ENCODE measurements at places on chromosomes 3 and 15.

- no peak for DNase-seq
Observed at GRCh38 chr15:64131547-64131946, 20.0 kb upstream of the SNX22 start.

DNA sequence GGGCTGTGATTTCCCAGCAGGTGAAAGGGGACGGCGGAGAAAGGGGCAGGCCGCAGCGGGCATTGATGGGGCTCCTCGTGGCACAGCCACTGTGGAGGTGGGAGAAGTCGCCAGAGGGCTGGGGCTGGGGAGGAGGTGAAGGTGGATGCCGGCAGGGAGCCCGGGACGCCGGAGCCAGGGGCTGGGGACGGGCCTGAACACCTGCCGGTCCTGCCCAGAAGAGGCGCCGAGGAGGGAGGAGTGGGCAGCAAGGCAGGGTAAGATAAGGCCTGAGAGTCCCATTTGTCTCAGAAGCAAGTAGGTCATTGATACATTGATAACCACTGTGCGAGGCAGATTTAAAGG is 571 bp upstream of the RARRES1 start:
- no peak for DNase-seq

DNA sequence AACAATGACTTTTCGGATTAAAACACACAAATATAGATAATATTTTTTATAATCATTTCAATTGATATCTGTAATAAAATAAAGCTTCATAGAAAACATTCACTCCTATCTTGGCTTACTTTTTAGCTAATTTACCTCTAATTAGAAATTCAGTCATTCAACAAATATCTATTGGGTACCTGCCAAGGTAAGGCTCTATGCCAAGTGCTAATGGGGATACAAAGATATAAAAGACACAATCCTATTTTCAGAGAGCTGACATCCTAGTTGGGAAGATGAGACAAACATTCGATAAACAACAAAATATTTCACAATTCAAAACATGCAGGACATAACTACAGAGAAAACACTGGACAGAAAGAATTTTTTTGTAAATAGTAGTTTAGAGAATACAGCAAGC is 63.3 kb downstream of the ULK4 start:
- DNase-seq: no peak

DNA sequence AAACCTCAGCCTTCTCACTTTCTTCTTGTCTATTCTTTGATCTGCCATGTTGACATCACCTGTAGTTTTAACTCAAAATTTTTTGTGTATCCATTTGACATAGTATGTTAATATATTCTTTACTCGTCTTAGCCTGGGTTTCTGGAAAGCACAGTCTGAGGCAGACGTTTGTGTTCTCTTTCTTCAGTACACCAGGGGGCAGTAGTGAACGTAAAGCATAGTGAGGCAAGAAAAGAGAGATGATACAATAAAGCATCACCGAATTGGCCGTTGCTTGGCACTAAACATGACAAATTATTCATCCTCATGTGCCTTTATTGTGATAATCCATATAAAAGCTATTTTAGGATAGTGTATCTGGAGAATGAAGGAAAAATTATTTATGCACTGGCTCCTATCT is 141.0 kb upstream of the MYRIP start:
- DNase-seq: no peak

GRCh38 chr15:38005953-38006808 is 71.7 kb downstream of the TMCO5A start:
- no peak for DNase-seq

GRCh38 chr3:45178183-45179023 is 32.2 kb upstream of the CDCP1 start:
- no peak for DNase-seq

DNA sequence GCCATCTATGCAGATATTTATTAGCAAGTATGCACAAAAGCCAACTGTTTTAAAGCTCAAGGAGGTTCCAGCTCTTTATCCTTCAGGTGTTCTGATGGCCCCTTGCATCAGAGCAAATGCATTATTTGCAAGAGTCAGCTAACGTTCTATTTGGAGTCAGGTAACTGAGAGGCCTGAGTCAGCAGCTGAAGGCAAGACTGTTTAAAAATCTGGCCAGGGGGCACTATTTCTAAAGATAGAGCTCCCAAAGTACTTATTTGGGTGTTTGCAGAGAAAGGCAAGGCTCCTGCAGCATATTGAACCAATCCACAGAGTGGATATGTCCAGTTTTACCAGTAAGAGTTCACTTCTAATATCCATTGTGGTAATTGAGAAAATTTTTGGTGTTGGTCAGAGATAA is 146.1 kb downstream of the LRTM1 start:
- DNase-seq: no peak

DNA sequence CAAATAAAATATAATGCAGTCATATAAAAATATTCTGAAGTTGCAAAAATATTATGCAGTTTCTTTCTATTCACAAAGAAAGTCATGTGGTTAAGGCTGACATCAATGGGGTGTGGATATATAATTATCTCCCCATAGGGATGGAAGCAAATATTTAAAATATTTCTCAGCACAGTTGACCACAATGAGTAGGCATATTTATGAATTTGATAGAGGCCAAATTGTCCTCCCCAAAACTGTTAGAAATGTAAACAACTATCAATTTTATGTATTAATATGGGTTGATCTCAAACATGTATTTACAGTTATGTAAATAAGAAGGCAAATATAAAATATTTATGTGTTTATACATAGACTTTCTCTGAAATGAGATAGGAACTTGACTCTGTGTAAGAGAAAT is 246.0 kb upstream of the CBLB start:
- DNase-seq: no peak

DNA sequence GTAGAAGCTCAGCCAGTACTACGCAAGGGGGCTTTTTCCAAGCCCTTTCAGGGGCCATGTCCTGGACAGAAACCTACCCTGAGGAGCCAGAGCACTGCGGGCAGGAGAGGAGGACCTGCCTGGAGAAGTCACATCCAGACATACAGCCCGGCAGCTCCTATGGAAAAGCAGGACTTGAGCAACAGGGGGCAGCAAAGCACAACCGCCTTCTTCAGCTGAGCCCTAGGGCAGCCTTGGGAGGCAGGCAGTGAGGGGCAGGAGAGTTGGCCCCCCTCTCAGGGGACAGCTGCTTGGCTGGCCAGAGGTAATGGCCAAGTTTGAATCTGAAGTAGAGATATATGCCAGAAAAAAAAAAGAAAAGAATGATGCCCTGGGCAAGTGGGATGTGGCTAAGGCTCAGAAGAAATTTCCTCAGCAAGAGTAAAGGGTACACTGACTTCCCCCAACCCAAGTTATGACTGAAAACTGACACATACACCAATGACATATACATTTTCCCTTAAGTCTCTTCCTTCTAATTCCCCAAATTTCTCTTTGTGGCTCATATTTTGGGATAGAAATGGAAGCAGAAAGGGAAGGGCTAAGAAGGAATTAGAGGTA is 56.9 kb downstream of the CYP19A1 start:
- no peak for DNase-seq

GRCh38 chr3:147846293-147846692 is 437.1 kb downstream of the ZIC1 start:
- no peak for DNase-seq

- DNase-seq: no peak
Observed at GRCh38 chr3:156742401-156742800, 68.0 kb downstream of the TIPARP start.

DNA sequence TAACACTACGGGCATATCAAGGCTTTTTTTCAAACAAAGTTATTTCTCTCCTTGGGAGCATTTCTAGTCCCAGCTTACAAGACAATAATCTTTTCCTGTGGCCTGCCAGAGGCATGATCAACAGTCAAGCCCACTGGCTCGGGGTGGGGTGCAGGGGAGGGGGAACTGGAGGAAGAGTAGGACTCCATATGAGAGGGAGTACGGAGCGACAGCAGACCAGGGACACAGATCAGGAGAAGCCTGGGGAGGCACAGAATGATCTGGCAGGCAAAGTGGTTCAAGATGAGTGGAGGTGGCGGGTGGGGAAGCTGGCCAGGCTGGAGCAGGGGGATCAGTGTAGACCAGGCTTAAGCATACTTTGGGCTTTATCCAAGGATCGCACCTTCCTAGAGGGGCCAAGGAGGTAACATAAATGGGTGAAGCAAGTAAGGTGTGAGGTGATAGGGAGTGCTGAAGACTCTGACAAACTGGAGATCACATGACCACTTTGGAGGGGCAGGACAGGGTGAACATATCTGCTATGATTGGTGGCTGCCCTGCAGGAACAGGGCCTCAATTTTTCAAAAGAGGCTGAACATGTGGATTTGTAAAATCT is 37.4 kb downstream of the KLF15 start:
- DNase-seq: no peak

GRCh38 chr3:191381303-191381702 is 51.0 kb upstream of the UTS2B start:
- DNase-seq: no peak

DNA sequence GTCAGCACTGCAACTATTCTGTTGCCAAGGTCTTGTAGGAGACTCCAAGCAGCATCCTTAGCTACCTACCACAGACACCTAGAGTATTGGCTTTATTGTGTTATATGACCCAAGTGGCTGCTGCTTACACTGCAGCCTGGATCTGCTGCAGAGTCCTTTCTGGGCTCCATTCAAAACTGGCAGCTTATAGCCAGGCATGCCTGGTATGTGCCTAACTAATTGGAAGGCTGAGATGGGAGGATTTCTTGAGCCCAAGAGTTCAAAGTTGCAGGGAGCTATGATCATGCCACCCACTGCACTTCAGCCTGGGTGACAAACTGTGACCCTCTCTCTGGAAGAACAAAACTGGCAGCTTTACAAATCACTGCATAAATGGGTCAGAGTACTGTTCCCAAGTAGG is 8.6 kb downstream of the NDUFB4 start:
- no peak for DNase-seq

DNA sequence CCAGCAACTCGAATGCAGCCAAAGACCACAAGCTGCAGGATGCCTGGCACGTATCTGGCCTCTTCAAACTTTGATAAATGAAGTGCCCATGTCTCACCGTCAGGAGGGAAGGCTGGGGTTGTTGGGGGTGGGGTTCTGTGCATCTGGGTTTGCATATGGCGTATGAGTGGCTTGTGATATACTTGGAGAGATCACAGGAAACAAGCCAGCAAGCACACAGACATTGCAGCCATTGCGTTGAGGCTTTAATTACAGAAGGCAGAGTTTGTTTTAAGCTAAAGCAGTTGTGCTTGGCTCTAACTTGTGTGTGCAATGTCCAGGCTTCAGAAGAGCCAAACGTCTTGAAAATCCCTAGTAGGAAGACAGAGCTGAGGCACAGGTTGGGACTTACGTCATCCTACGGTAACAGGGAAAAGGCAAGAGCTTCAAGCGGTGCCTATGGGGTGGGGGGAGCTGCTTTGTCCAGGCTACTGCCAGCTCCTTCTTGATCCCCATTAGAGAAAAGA is 109.2 kb downstream of the ASB7 start:
- DNase-seq: no peak

GRCh38 chr3:52532517-52532837 is 1.2 kb downstream of the NT5DC2 start:
- no peak for DNase-seq

GRCh38 chr15:48191574-48192225 is at the start of gene CTXN2:
TSS of gene CTXN2 (plus strand) at chr15:48191665. CDS start at chr15:48201301, 9,636 bp downstream.
- no peak for DNase-seq

DNA sequence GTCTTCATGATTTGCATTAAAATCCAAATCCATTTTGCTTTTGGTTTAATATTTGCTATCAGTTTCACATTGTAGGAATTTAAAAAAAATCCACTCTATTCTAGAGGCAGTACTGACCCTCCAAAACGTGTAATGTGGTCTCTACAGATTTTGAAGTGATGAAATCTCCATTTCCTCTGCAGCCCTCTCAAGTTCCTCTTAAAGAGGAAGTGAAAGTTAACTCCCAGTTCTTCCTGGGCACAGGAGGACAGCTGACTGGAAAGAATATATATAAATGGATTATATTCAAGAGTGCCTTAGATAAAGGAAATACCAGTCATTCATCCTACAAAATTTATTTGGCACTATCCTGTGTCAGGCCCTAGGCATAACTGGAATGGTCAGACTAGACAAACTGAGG is 83.5 kb upstream of the PLCL2 start:
- no peak for DNase-seq

GRCh38 chr3:109093561-109093960 is 24.4 kb downstream of the MORC1 start:
- no peak for DNase-seq

- peak; percentile 97 for DNase-seq
Observed at GRCh38 chr15:41283653-41284426, 48.6 kb downstream of the OIP5 start.

DNA sequence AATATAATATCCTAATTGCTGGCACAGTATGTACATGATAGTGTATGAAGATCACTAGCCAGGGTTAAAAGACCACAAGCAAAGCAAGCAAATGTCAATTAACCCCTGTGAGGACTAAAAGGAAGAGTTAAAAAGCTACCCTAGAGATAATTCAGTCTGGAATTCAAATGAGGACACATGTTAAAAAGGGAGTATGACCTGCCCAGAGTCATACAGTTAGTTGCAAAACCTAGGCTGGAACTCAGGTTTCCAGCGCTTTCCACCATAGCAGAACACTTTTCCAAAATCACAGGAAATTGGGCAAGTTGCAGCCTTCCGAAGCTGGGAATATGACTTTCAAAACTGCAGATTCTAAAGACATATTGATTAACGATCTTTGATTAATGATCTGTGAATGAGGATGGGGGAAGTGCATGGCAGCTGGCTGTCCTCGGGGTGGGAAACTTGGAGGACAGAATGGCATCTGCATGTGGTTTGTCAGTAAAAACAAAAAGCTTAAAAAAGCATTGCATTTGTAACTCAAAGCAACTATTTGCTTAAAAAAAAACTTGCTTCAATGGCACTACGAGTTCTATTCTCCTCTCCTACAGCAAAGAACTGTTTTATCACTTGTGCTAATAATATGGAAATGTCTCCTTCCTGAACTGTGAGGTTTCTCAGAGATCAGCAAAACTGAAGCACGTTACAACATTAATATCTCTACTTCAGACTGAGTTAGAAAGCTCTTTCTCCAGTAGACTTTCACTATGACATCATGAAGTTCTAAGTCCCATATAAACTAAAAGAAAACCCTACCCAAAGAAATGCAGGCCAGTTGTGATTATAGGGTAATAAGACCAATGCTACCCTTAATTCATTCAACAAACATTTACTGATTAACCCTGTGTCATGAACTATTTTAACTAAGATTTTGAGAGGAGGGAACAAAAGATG is 46.2 kb downstream of the IGSF11 start:
- DNase-seq: no peak

DNA sequence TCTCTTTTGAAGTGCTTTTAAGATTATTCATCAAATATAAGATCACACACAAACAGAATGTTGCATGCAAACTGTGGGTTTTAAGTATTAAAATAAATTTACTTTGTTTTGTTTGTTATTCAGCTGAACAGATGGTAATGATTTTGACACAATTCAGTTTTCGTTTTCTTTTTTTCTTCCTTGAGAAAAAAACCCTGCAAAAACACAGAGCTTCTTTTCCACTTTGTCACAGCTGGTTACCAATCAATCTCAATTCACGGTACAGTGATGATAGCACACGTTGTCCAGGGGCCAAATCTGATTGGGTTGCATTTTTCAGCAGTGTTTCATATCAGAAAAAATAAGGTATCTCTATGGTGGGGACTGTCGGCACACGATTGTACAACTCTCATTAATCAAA is 473.6 kb downstream of the ROBO2 start:
- DNase-seq: no peak

All from stimulated activated CD4-positive, alpha-beta T cell treated with anti-CD3 and anti-CD28 coated beads, Interleukin-4, amount 100 ng/mL, for 4 hours (primary cell).